Pericardium fibroblast (primary cell): ENCODE measurements at places on chromosomes 5 and 9. TPM values are rescaled to one million over a fixed set of nuclear protein-coding genes. Genes with fewer than 3 reads are reported as not detected.

Gene TCF7
- 0.09 and 0.23 TPM in 2 replicates for total RNA-seq

Gene GDF9
- under 0.01 TPM in 2 replicates for total RNA-seq

Gene ADRA1B
- 10.6 and 21.7 TPM in 2 replicates for total RNA-seq

Gene ENTR1
- total RNA-seq, result 31.6 and 40.7 TPM in 2 replicates

Gene SLC6A7
- total RNA-seq, result not detected in 2 replicates

Gene AFF4
- 32.4 and 41.3 TPM in 2 replicates for total RNA-seq
